NCI-H345 (cell line): ENCODE measurements at places on chromosomes 12 and 14.

GRCh38 chr12:120412421-120412820, 25.5 kb upstream of the COX6A1 start:
- DNase-seq = no peak

GRCh38 chr12:131873293-131873692, 21.1 kb upstream of the ULK1 start:
- no peak for DNase-seq

DNA sequence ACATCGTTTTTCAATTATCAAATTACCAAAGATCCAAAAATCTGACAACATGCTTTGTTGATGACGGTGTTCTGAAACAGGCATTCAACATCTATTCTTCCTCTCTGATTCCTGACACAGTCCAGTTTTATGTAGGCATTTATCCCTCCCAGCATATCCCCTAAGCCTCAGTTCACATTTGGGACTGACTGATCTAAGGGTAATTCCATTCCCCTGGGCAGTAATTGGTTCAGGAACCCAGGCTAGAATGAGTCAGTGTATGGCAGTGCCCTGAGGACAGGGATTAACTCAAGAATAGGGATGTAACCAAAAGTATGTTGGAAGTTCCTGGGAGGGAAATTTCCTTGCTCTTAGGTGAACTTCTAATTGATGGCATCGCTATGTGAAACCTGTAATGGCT, 10.3 kb upstream of the PCNX1 start:
- DNase-seq = no peak

DNA sequence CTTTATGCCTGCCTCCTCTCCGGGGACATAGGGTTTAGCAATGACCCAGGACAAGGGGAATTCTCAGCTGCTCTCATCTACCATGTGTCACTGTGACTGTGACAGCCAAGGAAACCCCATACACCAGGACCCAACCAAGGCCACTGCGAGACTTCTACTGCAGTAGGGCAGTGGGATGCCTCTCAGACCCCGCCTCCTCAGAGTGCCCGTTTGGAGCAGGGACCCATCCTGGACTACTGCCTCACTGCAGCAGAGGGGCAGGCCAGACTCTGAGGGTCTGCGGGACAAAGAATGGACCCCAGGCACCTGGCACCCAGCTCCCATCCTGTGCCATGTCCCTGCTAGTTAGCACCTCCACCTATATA, 71.3 kb upstream of the DDX11 start:
- no peak for DNase-seq

DNA sequence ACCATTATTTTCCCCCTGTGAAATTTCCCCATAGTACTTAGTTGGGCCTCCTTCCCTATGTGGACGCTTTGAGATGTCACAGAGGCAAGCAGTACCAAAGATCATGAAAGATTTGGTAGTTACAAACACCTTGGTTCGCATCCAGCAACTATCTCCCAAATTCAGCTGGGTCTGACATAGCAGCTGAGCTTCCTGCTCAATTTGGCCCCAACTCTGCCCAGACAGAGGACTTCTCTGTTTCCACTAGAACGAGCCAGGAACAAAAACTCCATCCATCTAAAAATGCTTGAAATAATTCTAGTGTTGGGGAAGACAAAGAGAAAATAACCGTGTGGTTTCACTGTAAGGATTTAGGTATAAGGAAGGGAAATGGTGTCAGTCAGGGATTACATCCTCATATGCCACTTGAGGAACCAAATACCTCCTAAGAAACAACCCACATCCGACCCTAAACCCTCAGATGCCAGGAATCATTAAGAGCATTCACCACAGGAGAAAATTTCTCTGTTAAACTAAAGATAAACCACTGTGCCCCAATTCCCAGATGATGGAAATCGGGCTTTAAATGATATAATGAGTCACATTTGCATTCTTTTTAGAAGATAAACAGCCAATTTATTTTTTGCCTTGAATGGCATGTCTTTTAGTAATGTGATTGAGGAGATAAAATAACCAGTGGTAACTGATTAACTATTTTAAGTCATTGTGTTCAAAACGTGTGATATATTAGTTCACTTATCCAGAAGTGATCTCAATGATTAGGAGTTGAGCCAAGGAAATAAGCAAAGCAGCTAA, 103.7 kb upstream of the IFNG-AS1 start:
- DNase-seq = no peak

- DNase-seq = peak; percentile 60
These were observed 75.9 kb upstream of the ANO2 start for GRCh38 chr12:6020930-6021329.

GRCh38 chr12:105998561-105998960, 140.2 kb downstream of the NUAK1 start:
- no peak for DNase-seq

DNA sequence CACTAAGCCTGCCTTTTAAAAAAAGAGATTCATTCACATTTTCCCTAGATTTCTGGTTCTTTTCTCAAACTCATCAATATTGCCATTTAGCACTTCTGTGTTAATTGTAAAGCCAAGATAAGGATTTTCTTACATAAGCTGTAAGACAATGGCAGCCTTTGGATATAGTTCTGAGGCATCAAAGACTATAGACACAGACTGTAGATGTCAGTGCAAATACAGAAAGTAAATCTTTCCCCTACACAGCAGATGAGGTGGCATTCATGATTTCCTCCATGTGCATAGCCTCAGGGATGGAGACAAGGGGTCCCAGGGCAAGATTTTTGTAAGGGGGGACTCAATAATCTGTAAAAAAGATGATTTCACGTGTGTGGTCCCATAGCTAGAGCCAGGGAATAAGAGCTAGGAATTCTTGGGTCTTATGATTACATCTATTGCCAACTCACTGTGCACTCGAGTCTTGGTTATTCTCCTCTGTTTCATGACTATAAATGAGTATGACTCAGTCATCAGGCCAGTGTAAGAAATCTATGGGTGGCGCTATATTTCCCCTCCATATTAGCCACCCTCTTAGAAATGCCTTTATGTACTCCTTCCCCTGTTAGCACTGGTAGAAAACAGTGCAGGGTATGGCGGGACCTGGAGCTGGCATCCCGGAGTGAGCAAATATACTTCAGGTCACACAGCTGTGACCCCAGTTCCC, 207.5 kb downstream of the EXOC5 start:
- DNase-seq = no peak

DNA sequence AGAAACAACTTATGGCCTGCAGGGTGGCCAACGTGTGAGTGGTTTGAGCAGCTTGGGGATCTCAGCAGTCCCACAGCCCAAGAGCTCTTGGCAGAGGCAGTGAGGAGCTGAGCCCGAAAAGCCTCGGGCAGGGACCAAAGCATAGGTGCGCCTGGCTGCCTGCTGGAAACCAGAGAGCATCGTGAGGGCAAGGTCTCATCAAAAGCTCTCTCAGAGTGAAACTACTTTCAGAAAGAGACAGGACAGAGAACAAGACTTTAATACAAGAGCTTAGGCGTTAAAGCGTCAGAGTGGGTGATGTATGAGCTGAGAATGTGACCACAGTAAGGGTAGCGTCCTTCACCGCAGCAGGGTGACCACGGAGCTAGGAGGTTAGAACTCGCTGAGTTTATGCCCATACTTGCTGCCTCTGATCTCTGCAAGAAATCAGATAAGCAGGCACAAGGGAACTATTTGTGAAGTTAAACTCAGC, 30.8 kb downstream of the LGMN start:
- DNase-seq = no peak

DNA sequence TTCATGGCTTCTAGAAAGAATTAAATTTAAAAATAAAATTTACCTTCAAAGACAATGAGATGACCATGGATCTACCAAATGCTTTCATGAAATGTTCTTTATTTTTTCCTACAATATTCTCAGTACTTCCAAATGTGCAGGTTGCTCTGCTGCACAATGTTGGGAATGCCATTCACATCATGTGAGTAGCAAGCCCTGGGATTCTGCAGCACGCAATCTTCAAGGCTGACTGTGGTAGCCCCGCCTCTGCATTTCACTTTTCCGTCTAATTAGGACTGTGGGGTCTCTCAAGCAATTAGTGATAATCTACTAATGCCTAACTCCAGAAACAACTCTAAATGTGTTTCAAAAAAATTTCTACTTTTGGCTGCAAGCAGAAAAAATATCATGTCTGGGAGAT, 13.7 kb upstream of the NTN4 start:
- DNase-seq = no peak

- DNase-seq = no peak
These were observed at the start of gene CD4 for GRCh38 chr12:6788972-6789924. CD4 (plus strand) TSS chr12:6789528; CDS start chr12:6800139, 10,611 bp downstream.

- DNase-seq = no peak
These were observed 21.4 kb upstream of the CLMN start for GRCh38 chr14:95341115-95341514.

DNA sequence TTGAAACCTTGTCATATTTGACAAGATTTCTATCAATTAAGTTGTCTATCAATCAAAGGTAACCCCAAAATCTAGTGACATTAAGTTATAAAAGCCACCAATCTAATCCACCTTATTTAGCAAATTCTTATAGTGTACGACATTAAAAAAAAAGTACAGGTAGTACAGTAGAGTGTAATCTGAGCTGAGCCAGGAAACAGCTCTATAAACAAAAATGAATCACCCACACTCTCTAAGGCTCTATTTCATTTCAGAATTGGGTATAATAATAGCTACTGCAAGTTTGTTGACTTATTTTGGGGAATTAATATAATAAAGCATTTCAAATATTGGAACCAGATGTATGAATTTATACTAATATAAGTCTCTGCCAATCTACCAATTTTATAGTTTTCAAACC, 342.4 kb upstream of the FLRT2 start:
- no peak for DNase-seq

GRCh38 chr14:102510616-102511520, 1.3 kb upstream of the ANKRD9 start:
- no peak for DNase-seq

GRCh38 chr12:91515944-91516694, 333.5 kb upstream of the DCN start:
- DNase-seq = no peak

DNA sequence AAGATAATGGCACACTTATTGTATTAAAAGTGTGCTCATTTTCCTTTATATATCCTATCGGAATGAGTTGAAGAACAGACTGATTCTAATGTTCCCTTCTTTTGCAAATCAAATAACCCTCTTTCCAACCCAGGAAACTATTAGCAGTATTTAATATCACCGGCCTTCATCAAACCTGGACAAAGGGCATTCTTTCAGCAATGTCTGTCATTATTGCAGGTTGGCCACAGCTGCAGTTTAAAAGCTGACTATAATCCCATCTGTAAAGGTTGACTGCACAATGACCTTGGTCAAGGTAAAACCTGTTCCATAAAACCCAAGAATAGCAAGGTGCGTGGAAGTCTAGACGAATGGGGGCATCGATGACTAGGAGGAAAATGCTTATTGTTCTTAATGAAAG, 472.3 kb upstream of the SOX5 start:
- DNase-seq = no peak

GRCh38 chr14:27739657-27740156, 1026.9 kb upstream of the FOXG1 start:
- peak; percentile 34 for DNase-seq

DNA sequence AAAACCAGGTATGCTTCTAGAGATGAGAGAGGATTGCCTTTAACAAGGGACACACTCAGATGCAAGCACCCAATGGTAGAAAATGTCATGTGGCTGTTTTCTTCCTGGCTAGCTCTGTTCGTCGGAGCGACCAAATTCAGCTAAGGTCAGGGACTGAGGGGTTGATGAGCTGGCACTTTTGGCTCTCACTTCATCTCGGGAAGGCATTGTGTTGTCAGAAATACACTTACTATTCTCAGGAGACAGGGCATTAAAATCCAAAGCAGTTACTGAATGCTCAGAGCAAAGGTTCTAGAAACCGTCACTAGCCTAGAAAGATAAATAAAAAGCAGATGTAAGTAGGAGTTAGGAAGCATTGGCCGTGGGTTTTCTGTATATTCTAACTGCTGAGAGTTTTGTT, 275.7 kb upstream of the SSTR1 start:
- no peak for DNase-seq

GRCh38 chr14:35412272-35413056, 7.9 kb upstream of the NFKBIA start:
- peak; percentile 30 for DNase-seq

GRCh38 chr14:90784621-90785270, 31.5 kb downstream of the TTC7B start:
- DNase-seq = no peak

DNA sequence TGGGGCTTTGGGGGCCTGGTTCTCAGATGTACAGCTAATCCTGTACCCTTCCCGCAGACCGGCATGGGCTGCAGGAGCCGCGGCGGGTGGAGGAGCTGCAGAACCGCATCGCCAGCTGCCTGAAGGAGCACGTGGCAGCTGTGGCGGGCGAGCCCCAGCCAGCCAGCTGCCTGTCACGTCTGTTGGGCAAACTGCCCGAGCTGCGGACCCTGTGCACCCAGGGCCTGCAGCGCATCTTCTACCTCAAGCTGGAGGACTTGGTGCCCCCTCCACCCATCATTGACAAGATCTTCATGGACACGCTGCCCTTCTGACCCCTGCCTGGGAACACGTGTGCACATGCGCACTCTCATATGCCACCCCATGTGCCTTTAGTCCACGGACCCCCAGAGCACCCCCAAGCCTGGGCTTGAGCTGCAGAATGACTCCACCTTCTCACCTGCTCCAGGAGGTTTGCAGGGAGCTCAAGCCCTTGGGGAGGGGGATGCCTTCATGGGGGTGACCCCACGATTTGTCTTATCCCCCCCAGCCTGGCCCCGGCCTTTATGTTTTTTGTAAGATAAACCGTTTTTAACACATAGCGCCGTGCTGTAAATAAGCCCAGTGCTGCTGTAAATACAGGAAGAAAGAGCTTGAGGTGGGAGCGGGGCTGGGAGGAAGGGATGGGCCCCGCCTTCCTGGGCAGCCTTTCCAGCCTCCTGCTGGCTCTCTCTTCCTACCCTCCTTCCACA, 7.6 kb downstream of the NR4A1 start:
- DNase-seq = no peak

GRCh38 chr12:29429999-29430715, 49.2 kb upstream of the ERGIC2 start:
- no peak for DNase-seq

DNA sequence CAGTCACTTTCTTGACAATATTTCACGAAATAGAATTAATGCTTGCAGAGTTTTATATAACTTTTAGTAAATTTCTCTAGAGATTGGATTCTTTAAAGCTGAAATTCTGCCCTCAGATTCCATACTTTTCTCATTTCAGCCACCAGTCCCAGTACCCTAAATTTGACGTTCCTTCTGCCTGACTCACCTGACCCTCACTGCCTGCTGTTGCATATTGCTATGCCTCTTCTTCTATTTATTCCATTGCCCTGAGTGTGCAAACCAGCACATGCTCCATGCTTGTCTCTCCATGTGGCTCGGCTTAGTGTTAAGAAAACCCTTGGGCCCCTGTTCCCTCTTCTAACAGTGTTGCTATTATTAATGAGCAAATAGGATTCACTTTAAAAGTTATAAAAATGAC, 533.3 kb downstream of the LRFN5 start:
- DNase-seq = no peak

- DNase-seq = no peak
These were observed 20.2 kb upstream of the PELI2 start for GRCh38 chr14:56098021-56098420.

DNA sequence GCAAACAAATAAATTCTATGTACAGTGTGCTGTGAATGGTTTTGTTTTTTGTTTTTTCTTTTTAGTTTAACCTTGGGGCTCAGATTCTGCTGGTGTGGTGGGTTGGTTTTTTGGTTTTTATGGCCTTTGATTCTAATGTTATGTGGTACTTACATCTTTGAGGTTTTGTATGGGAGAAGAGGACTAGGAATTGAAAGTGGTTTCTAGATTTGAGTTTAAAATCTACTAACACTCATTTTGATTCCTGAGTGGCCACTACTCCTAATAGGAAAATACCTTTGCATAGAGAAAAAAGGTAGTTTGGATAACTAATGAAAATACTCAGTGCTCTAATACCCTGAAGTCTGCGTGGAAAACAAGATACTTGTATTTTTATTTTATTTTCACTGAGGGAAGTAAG, 137.7 kb downstream of the MON2 start:
- DNase-seq = no peak
